ENCODE measurements at places on chromosomes 6 and 20. TPM values are rescaled to one million over a fixed set of nuclear protein-coding genes. Genes with fewer than 3 reads are reported as not detected.

FLRT3 gene
- under 0.01 TPM for total RNA-seq

BMP6 gene
- total RNA-seq: 248 TPM

GPR63 gene
- total RNA-seq: not detected

GPLD1 gene
- total RNA-seq: under 0.01 TPM

TUBB2B gene
- 3.6 TPM for total RNA-seq

TRIM10 gene
- not detected for total RNA-seq

CST3 gene
- 81.8 TPM for total RNA-seq

ATP5F1E gene
- total RNA-seq: 20.4 TPM

FRMD1 gene
- total RNA-seq: under 0.01 TPM

HCRTR2 gene
- not detected for total RNA-seq

BNIP5 gene
- total RNA-seq: not detected

MTO1 gene
- 26.9 TPM for total RNA-seq

HSF2 gene
- total RNA-seq: 25.7 TPM

GJA10 gene
- total RNA-seq: not detected

SLC35F1 gene
- under 0.01 TPM for total RNA-seq

PLA2G7 gene
- not detected for total RNA-seq

APCDD1L gene
- 6.5 TPM for total RNA-seq

PSORS1C2 gene
- not detected for total RNA-seq

RAB22A gene
- total RNA-seq: 11.7 TPM

NAPB gene
- total RNA-seq: 2.9 TPM

All from epithelial cell of umbilical artery (primary cell).